ENCODE measurements at places on chromosomes 2 and 18.

DNA sequence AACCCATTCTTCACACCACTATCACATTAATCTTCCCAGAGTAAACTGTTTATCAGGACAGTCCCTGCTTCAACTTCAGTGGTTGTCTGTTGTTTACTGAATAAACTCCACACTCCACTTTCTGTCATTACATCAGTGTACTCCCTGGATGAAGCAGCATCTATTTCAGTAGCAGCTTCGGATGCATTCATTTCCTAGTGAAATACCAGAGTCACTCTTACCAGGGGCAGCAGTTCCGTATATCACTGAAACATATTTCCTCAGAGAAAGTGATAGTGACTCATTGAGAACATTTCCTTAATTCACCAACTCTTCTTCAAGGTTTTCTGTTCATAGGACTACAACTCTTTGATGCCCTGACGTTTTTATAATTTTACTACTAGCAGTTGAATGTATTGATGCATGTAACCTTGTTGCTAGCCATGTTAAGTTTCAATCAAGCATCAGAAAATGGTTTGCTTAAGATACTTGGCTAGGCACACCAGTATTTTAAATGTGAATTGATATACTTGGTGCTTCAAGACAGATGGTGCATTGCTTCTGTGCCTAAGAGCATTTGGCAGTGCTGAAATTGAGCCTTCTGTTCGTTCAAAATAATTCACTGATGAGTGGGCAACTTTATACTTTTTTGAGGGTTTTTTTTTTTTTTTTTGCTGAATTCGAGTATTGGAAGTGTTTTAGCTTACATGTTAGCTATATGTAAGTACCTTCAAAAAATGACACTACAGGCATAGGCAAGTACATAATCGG is 92.3 kb downstream of the UBE2E3 start:
- DNase-seq: peak; percentile 24

DNA sequence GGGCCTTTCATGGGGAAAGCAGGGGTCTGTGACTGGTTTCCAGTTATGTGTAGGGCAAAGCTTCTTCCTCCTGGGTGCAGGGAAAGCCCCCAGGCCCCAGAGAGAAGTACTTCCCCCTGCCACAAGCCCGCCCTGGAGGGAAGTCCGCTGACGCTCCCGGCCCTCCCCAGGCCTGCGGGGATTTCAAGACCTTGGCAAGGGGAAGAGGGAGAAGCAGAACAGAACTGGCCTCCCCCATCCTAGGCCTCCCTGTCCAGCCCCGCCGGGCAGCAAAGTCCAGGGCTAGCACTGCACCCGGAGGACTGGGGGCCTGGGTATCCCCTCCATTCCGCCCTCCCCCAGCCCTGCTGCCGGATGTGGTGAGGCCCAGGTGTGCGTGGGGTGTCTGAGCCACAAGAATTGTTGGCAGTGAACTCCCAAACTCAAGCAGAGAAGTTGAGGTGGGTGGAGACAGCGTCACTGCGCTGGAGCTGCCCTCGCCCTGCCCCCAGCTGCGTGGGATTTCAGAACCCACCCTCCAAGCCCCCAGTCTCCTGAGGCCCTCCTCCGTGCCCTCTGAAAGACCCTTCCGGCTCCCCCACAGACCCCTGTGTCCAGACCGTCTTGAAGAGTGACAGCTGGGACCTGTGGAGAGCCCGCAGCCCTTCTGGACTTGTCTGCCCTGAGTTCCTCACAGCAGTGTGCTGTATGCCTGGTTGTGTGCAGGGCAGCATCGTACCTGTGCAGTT is 1.1 kb upstream of the DUSP2 start:
- no peak for DNase-seq

DNA sequence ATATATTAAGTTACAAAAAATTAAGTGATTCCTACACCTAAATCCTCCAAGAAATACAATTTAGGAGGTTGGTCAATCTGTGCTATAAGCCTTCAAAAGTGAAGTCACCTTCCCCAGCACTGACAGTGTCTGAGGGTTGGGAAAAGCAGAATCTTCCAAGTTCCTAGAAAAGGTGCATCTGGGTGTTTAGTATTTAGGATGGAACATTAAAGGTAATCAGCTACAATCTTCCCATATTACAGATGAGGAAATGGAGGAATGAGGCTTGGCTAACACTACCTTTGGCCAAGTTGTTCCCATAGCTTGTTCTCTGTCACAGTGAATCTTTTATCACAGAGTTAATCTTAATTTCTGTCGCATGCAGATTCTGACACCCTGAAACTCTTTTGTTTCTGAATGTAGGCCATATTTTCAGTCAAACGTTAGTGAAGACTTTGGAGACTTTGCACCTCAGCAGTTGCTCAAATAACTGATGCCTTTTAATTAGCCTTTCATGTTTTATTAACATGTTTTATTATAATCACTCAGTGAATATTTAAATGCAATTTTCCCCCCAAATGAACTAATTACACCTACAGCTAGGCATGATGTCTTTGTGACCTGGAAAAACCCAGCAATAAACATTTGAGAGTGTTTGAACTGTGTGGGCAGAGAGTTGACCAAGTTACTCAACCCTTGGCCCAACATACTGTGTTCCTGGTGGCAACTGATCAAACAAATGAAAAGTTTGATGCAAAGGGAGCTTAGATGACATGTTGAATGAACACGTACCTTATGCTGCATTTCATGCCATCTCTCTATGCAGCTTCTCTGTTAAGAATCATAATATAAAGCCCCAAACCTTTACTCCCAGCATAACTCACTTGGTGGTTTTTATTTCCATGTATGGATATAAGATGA is 17.6 kb downstream of the FN1 start:
- DNase-seq: no peak

- peak; percentile 83 for DNase-seq
Measured at GRCh38 chr2:189164746-189165145, 14.8 kb downstream of the COL5A2 start.

- peak; percentile 69 for DNase-seq
Measured at GRCh38 chr18:10579079-10579867, 53.4 kb downstream of the NAPG start.

Data from AG10803 (cell line).